ENCODE measurements at places on chromosomes 7 and 10.

DNA sequence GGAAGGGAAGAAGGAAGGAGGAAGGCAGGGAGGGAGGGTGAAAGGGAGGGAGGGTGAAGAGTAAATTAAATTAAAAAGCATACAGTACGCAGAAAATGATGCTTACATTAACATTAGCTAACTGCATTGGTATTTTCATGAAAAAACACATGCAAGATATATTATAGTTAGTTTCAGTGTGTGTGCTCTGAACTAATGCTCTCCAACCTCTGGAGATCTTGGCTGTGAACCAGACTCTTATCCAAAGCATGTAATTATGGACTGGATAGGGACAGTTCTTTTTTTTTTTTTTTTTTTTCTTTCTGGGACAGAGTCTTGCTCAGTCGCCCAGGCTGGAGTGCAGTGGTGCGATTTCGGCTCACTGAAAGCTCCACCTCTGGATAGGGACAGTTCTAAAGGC is 357.0 kb downstream of the FRMD4A start:
- DNase-seq: no peak

DNA sequence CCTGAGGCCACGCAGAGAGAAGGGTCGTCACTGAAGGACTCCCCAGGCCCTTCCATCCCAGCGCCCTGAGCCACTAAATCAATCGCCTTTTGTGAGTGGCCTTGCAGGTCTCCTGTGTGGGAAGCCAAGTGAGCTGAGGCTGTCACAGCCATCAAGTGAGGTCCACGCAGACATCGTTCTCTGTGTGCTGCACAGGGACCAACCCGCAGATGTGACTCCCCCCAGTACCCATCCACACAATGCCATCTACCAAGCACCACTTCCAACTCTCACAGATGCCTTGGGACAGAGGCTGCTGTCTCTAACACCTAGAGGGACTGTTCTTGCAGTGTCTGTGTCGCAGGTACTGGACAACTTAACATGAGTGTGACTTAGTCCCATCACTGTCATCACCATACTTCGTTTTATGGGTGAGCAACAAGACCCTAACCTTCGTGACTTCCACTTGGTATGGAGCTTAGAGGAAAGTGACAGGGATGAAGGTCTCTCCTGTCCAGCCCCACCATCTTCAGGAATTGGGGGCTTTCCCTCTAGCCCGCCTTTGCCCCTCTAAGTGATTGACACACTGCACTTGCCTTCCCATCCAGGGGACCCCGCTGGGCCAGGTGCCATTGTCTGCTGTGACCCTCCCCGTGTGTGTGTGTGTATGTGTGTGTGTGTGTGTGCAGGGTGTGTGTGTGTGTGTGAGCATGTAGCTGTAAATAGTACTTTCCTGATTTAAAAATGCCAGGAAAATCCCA is 51.4 kb upstream of the TMEM72 start:
- DNase-seq: no peak

- no peak for DNase-seq
Observed at GRCh38 chr7:82362129-82362706, 81.4 kb downstream of the CACNA2D1 start.

DNA sequence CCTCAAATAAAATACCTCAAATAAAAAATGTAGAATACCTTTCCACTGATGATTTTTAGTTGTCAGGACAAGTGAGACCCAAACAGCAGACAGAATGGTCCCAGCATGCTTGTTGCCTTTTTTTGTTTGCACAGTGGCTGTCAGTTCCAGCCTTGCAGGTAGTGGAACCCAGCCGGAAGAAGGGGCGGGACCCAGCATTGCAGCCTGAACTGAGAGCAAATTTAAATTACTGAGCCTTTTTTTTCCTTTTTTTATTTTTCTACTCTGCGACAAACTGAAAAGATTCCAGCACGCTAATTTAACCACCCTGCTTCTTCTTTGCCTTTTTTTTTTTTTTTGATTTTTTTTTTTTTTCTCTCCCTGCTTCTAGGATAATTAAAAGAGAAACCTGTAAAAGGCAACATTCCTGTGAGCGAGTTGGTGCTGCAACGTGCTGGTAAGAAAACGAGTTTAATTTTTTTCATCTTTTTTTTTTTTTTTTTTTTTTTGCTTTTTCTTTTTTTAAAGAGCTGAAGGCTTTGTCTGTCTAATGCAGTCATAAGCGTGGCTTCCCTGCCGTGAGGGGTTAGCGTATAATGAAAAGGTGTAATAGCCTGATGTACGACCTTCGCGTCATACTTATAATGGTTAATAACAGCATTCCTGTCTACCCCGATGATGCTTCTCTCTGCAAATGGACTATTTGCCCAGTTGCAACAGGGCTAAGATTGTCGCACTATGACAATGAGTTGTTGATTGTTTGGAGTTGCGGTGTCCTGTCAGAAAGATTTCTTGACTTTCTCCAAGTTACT is 555.3 kb upstream of the CELF2 start:
- no peak for DNase-seq

DNA sequence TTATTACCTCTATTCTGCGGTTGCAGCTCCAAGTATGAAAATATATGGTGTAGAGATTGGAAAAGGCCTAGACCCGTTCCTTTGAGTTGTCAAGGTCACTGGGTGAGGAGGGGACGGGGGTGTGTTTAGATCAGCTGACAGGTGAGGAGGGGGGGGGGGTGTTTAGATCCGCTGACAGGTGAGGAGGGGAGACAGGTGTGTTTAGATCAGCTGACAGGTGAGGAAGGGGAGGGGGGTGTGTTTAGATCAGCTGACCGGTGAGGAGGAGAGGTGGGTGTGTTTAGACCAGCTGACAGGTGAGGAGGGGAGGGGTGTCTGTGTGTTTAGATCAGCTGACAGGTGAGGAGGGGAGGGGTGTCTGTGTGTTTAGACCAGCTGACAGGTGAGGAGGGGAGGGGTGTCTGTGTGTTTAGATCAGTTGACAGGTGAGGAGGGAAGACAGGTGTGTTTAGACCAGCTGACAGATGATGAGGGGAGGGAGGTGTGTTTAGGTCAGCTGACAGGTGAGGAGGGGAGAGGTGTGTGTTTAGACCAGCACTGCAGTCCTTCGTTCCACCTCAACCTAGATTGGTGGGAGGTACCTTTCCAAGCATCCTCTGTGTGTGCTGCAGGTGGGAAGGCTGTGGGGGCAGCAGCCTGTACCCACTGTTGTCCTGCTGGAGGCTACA is 655.0 kb upstream of the ADARB2 start:
- no peak for DNase-seq

DNA sequence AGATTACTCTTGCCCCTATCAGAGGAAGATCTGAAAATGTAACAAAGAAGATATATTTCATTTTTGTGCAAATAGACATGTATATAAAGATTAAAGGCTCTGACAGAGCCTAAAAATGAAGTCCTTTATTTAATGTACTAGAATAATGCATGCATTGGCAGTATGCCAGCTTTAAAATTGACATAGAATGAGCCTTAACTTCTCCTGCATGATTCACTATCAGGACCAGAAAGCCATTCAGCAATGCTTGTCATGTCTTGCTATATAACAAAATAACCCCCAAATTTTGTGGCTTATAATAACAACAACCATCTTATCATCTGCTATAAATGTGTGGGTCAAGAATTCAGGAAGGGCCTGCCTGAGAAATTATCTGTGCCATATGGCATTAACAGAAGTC is 411.9 kb downstream of the GRM8 start:
- DNase-seq: no peak

DNA sequence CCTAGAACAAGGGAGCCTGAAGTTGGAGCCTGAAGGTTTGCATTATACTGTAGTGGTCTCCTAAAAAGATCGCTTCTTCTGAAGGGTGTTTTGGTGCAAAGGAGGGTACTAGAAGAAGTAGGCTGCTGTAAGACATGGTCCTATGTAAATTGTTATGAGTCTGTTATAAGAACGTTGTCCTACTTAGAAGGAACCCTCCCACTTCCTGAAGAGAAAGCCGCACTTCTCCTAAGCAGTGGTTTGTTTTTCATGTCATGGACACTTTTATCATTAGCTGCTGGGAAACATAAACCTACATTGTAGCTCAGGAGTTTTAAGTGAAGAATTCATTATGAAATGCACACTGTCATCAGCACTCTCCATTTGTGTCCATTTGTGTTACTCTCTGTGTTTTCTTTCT is 129.1 kb upstream of the ITGB1 start:
- DNase-seq: no peak

- DNase-seq: no peak
Observed at GRCh38 chr7:15508258-15508657, 53.6 kb downstream of the AGMO start.

DNA sequence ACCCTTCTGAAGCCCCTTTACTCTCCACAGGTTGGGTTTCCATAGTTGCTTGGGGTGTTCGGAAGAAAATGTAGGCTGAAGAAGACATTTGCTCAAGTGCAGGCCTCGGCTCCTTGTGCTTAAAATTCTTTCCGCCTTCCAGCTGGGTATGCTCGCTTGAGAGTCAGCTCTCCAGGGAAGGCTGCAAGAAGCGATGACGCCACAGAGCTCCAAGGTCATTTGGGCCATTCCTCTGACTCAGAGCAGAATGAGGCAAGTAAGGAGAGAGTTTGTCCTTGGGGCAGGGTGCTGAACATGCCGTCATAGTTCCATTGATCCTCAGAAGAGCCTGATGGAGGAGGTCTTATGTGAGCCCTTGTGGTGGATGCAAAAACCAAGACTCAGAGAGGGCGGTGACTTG is 27.4 kb upstream of the HSPA12A start:
- DNase-seq: no peak

GRCh38 chr7:22936246-22936645 is 77.7 kb downstream of the HYCC1 start:
- DNase-seq: no peak

DNA sequence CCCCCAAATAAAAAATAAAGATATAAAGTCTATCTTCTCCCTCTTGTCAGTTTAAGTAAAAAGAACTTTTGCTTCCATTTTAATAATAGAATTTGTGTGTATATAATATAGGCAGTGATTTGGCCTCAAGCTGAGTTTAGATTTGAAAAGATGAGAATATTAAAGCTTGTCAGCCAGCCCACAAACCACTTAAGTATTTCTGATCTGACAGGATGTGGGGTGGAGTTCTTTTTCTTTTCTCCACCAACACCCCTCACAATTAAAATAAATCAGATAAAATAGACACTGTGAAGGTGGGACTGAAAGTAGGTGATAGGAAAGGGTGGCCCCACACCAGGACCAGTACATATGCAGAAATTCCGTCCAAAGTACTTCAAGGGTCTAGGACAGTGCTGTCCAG is 714.1 kb downstream of the AUTS2 start:
- DNase-seq: no peak

DNA sequence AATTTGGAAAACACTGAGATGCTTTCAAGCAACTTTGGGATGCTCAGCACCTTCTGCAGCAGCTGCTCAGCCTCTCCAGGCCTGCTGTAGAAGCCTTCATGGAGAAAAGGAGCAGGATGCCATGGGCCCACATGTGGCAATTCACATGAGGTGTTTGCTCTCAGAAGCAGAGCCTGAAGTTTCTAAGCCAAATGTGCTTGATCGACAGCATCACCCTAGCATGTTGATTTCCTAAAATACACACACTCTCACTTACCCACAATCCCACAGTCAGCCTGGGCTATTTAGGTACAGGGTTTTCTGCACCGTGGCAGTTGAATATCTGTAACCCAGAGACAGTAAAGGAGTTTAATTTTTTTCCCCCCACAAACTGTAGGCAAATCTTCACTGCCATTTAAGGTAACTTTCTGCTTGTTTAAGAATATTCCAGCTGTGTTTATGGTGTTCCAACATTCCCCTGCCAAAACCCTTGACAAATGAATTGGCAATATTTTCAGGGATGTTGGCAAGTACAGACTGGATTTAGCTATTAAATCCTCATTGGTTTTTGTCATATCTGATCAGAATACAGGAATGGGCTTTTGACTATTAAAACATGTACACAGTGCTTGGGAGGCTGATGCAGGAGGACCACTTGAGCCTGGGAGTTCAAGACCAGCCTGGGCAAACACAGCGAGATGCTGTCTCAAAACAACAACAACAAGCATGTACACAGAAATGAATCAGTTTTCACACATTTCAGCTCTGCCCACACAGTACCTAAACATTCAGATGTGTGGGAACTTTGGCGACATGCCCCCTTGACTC is 244.2 kb downstream of the CELF2 start:
- no peak for DNase-seq

- DNase-seq: no peak
Observed at GRCh38 chr10:48589266-48589665, 15.6 kb downstream of the ARHGAP22 start.

GRCh38 chr7:36677769-36678437 is 46.4 kb downstream of the AOAH start:
- no peak for DNase-seq

DNA sequence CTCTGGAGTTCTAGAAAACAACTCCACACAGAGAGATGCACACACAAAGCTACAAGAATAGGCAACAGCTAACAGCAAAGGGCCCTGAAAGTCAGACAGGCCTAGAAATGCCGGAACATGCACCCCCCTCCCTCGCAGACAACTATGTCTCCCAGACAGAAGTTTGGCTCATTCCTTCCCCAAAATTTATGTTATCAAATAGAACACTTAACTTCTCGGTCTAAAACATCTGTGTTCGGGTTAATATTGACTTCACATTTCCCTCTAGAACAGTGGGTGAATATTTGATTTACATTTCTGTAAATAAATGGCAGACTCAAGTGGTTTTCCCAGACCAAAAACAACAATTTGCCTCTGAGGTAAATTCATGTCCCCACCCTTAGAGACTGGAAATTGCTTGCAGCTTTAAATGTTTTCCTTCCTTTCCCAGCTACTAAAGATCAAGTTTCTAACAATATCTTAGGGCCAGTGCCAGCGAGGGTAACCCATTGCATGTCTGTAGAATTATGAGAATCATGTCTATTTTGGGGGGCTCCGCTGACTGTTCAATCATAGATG is 92.5 kb upstream of the INHBA start:
- DNase-seq: no peak

- DNase-seq: no peak
Observed at GRCh38 chr10:11068861-11069633, 51.4 kb downstream of the CELF2 start.

GRCh38 chr10:21670391-21670790 is 136.4 kb downstream of the MLLT10 start:
- DNase-seq: no peak

DNA sequence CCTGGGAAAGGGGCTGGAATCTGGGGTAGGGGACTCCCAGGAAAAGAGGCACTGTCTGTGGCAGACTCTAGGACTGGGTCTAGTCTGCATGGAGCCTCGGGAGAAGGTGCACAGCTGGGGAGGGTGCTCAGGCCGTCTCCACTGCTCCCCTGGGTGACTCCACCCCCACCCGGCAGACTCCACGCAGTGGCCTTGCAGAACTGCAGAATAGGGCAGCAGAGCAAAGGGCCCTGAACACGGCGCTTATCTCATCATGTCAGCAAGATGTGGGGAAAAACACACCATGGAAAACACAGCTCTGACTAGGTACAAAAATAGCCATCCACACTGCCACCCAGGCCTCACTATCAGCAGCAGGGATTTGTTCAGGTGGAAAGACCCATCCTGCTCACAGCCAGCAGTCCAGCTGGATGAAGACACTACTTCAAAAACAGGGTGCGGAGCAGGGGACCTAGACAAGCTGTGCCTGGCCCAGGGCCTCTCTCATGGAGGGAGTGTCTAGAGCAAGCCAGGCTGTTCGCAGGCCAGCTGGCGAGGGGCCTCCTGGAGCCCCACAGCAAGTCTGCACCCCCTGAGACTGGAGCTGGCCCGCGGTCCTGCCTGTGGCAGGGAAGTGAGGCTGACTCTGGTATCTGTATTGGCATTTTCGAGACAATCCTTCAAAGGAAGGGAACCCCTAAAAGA is 11.7 kb downstream of the MAT1A start:
- DNase-seq: no peak

All from effector memory CD8-positive, alpha-beta T cell (primary cell).